Cardiac fibroblast (primary cell): ENCODE measurements at places on chromosomes 7 and 10.

GRCh38 chr10:130497056-130498010 is 361.1 kb downstream of the GLRX3 start:
- DNase-seq: no peak

GRCh38 chr7:157854066-157854891 is 517.5 kb downstream of the DNAJB6 start:
- DNase-seq: no peak

- DNase-seq: peak; percentile 67
Measured at GRCh38 chr7:771234-772004, 44.3 kb upstream of the PRKAR1B start.

GRCh38 chr7:47239034-47239433 is 342.9 kb downstream of the TNS3 start:
- DNase-seq: no peak

DNA sequence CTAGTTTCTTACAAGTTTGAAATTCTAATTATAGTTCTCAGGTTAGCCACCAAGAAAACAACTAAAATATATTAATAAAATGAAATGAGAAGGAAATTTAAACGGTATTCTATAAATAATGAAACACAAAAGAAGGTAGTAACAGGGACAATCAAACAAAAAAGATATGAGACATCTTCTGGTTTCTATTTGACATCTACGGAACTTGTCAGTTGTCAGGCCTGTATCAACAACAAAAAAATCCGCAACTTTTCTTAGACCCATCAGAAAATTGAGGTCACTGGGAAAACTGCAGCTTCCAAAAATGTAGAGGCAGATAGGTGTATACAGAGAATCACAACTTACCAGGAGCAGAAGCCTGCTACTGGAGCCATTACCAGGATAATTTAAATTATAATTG is 70.6 kb downstream of the ZPBP start:
- no peak for DNase-seq

DNA sequence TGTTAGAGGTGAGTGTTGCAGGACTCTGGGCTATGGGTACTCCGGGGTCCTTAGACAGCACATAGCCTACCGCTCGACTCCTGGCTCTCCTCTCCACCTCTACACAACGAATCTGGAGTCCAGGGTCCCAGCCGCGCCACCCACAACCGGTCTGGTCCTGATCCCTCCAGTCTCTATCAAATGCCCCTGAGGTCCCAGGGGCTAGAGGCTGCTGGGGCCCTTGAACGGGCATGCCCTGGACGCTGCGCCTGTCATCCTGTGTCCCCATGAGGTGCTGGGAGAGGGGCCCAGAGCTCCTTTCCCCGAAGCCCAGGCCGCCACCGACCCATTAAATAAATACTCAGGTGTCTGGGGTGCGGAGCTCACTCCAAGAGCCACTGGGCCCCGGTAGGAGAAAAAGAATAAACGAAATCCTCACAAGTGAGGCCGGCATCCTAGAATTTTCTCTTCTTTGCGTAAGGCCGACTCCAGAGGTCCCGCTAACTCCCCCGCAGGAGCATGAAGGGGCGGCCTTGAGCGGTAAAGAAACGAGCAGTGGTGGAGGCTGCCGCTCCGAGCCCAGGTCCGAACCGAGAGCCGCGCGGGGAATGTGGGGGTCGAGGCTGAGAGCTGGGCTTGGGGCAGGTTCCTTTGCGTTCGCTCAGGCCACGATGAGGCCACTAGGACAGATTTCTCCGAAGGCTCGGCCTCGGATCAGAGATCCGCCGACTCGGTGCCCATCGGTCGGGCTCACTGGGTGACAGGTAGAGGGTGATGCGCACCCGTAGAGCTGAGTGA is 166.7 kb downstream of the NRF1 start:
- no peak for DNase-seq

GRCh38 chr10:45104674-45105073 is 104.0 kb downstream of the ZNF22 start:
- no peak for DNase-seq

- no peak for DNase-seq
Measured at GRCh38 chr7:108455551-108455997, 662 bp downstream of the NRCAM start.

DNA sequence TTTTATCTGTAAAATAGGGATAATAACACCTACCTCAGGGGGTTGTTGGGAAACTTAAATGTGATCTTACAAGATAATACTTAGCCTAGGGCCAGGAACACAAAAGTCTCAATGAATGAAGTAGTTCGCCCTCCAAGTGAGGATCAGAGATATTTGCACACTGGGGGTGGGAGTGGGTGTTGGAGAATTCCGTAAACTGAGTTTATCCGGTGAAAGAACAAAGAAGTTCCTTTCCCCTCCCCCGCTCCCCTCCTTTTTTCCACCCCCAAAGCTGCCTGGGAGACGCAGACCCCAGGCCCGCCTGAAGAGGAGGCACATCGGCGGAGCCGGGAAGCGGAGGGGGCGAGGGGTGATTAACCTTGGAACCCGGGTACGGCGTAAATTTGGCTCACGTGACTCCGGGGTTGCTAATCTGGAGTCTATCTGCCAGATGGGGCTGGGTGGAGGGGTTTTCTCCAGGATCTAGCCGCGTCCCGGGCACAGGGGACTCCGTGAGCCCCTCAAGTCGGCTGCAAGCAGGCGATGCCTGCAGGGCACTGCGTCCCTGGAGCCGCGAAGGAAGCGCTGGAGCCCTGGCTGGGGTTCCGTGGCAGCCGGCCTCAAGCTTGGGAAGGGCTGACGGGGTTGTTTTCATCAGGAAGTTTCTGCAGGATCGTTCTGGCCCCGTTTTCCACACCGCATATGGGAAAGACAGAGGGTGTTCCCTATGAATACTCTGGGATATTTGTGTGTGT is 1.4 kb upstream of the PODXL start:
- no peak for DNase-seq

DNA sequence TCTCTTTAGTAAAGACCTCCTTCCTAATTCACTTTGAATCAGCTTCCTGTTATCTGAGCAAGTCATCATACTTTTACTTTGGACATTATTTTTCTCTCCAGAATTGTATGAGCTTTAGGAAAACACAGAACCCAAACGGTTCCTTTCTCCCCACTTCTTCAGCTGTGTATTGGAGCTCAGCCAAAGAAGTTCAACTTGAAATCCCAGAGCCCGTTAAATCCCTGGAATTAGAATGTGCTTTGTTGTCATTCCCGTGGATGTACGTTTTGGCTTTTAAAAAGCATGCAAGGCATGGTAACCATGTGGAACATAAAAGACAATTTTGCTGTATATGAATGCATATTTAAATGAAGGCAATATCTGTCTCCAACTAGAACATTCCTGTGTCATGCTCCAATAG is 46.6 kb downstream of the AGMO start:
- peak; percentile 24 for DNase-seq

DNA sequence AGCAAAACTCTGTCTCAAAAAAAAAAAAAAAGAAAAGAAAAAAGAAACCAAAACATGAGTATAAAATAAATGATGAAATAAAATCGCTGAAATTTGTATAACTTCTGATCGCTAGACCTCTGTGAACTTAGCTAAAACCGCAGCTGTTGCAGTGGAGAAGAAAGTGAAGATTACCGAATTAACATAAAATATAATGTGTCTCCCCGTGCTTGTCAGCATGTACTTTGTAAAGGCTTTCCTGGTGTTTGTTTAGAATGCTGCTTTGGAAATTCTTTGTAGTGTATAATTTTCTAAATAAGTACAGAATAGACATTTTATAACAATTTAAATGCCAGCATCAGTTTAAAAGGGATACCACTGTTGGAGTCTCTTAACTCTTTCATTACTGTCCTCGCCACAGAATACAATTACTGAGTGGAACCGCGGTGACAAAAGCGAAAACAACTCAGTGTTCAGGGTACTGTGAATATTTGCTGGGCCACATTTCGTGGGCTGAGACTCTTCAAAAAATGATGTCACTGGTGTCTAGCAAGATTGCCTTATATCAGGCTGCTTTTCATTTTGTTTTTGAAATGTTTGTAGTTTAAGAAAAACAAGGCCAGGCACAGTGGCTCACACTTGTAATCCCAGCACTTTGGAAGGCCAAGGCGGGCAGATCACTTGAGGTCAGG is 167.7 kb downstream of the NSUN6 start:
- no peak for DNase-seq

DNA sequence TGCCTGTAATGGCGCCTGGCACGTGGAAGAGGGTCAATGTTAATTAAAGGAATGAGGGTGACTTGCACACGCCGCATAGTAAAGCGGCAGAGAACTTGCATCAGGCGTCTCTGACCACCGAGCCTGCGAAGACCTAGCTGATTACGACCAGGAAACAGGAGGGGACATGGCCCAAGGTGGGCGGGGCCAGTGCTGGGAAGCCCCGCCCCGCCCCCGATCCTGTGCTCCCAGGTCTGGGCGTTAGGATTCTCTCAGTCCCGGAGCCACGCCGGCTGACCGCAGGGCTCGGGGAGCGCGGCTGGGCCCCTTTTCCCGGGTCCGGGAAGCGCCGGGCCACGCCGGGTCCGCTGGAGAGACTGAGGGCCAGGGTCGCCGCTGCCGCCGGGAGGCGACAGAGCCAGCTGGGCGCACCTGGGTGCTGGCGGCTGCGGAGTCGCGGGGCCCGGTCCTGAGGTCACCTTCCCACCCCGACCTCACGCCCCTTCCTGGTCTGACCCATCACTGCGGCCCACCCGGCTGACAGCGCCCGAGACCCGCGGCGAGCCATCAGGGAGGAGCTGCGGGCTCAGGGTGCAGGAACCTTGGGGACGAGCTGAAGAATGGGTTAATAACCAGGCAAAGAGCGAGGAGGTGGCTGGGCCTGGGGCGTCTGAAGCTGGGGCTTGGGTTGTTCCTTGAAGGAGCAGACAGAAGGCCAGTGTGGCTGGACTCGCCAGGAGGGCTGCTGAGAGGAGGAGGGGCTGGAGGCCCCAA is 23.0 kb upstream of the GRID1 start:
- DNase-seq: no peak

GRCh38 chr7:69204943-69205342 is 393.3 kb upstream of the AUTS2 start:
- DNase-seq: no peak

- DNase-seq: no peak
Measured at GRCh38 chr10:6702030-6702429, 122.0 kb upstream of the PRKCQ start.

- no peak for DNase-seq
Measured at GRCh38 chr10:62749093-62749683, 55.3 kb upstream of the ADO start.

DNA sequence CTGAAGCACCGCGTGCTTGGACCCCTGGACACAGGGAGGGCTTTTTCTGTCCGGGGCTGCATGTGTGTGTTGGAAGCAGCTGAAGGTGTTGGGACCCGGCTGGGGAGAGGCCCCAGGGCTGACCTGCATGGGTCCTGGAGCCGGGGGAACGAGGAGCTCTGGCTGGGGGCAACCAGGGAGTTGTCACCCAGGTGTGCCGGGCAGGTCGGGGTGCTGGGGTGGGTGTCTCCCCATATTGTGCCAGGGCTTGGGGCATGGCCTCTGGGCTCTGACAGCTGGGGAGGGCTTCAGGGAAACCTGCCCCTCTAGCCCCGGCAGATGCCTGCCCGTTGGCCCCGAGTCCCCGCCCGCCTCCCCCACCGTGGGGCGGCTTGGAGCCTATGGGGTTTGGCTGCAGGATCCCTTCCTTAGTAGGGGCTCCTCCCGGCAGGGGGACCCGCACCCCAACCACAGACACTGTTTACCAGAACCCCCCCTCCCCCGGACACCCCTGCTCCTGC is 42.3 kb downstream of the UNCX start:
- no peak for DNase-seq

DNA sequence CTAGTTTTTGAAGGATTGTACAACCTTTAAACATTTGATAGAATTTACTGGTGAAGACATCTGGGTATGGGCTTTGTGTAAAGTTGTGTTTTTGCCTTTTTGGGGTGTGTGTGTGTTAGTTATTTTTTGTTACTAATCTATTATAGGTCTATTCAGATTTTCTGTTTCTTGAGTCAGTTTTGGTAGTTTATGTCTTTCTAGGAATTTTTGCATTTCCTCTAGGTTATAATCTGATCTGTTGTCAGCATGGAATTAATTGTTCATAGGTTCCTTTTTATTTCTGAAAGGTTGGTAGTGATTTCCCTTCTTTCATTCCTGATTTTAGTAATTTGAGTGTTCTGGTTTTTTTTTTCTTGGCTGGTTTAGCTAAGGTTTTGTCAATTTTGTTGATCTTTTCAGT is 17.7 kb downstream of the SEPTIN7 start:
- no peak for DNase-seq

GRCh38 chr10:76089556-76090180 is 658.2 kb downstream of the LRMDA start:
- no peak for DNase-seq

GRCh38 chr10:98080494-98080893 is 50.1 kb upstream of the CRTAC1 start:
- no peak for DNase-seq

- peak; percentile 12 for DNase-seq
Measured at GRCh38 chr10:92278996-92279696, 11.7 kb downstream of the CPEB3 start.

DNA sequence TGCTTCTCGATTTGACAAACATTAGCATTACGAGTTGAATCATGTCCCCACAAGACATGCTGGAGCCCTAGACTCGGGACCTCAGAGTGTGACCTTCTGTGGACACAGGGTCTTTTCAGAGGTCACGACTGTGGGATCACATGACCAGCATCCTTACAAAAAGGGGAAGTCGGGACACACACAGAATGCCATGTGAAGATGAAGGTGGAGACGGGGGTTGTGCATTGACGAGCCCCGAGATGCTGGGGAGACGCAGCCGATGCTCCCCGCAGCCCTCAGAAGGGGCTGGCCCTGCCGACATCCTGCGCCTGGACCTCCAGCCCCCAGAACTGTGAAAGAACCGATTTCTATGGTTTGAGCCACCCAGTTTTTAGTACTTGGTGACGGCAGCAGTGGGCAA is 7.5 kb downstream of the ZFAND2A start:
- no peak for DNase-seq

DNA sequence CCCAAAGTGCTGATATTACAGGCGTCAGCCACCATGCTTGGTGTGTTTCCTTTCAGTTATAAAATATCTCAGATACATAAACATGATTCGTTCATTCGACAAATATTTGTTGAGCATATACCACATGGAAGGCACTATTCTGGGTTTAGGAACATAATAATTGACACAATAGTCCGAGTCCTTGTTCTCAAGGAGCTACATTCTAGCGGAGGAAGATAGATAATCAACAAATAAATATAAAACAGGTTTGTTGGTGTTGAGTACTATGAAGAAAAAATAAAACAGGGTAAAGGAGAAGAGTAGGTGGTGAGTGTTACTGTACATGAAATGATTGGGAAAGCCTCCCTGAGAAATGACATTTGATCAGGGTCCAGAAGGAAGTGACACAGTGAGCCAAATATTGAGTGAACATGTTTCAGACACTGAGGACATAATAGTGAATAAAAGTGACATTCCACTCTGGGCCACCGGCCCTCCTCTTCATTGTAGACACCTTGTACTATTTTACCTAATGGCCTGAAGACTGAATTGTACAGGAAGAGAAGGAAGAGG is 6.9 kb upstream of the HILPDA start:
- DNase-seq: no peak

GRCh38 chr10:117936141-117936540 is 110.6 kb downstream of the RAB11FIP2 start:
- peak; percentile 16 for DNase-seq

GRCh38 chr10:114223066-114223465 is 16.0 kb upstream of the VWA2 start:
- DNase-seq: no peak

GRCh38 chr10:78319841-78320240 is 286.2 kb downstream of the RPS24 start:
- DNase-seq: no peak

GRCh38 chr10:5512331-5512730 is 12.4 kb upstream of the CALML3 start:
- DNase-seq: no peak
